HS-5 (cell line): ENCODE measurements at places on chromosomes 7 and 10.

DNA sequence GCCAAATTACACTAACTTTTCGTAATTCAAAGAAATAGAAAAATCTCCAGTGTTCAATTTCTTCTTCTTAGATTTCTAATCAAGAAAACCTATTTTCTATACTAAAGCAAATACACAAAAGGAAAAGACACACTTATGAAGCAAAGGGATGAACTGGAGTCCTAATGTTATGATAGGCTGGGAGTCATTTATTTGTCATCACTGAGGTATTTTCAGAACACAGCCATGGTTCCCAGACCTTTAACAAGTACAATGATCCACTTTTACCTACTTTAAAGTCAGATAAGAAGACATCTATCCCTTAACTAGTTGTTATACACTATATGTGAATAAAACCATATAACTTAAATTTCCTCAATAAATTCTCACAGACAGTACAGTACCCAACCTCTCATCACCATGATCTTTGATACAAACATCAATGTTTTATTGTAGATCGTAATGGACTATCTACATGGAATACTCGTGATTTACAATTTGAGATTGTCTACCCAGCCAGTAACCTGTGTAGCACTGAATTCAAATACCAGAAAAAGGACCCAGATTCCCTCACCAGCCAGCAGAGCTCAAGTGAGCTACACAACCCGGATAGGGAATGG, 12.5 kb downstream of the ASNS start:
- no peak for DNase-seq

GRCh38 chr7:113076703-113077102, 9.9 kb downstream of the GPR85 start:
- DNase-seq = no peak

- DNase-seq = no peak
These were observed 179.1 kb upstream of the STEAP4 start for GRCh38 chr7:88485821-88486220.

- DNase-seq = peak; percentile 18
These were observed 145.1 kb downstream of the SEMA3D start for GRCh38 chr7:85041605-85042216.

DNA sequence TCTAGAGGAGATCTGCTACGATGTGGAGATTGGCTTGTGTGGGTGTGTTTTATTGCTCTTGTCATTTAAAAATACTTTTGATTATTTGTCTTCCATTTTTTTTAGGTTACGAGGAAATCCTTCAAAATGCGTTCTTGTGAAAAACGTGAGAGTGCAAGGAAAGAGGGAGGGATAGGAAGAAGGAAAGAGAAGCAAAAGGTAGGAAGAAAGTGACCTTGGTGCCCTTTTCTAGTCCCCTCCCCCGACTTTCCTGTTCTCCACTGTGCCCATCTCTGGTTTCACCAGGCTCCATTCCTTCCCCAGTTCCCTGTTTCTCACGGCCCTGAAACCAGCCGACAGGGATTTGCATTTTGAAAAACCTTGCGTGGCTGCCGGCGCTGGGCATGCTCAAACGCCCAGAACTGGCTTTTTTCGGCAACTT, 506 bp upstream of the GNAI1 start:
- DNase-seq = no peak

- DNase-seq = no peak
These were observed 247.0 kb upstream of the PPP2R2D start for GRCh38 chr10:131653554-131654470.

- no peak for DNase-seq
These were observed 12.8 kb downstream of the LBX1 start for GRCh38 chr10:101216207-101217043.

GRCh38 chr7:94222516-94222915, 172.2 kb upstream of the COL1A2 start:
- no peak for DNase-seq

- DNase-seq = no peak
These were observed 14.2 kb downstream of the CCSER2 start for GRCh38 chr10:84342584-84342983.

GRCh38 chr7:30596014-30596641, 1.4 kb downstream of the GARS1 start:
- no peak for DNase-seq

GRCh38 chr7:106871793-106872571, 6.9 kb downstream of the PIK3CG start:
- DNase-seq = no peak

- DNase-seq = peak; percentile 70
These were observed 99.9 kb downstream of the TRIL start for GRCh38 chr7:28858206-28858605.

DNA sequence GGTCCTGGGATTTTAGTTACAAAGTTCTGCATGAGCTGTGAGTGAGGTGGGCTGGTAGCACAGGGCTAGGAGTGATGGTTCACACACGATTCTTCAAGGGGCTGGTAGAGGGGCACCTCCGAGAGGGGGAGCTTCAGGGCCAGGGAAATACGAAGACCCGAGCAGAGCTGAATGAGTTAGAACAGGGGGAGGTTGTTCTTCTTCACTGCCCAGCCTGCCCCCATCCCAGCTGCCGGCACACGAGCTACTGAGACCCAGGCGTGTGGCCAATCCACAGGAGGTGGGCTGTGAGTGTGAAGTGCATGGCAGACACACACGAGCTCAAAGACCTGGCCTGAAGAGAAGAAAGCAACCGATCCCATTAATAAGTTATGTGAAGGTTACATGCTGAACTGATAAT, 256.2 kb upstream of the ZNF32 start:
- DNase-seq = no peak

GRCh38 chr10:127920306-127921074, 13.6 kb downstream of the PTPRE start:
- no peak for DNase-seq

DNA sequence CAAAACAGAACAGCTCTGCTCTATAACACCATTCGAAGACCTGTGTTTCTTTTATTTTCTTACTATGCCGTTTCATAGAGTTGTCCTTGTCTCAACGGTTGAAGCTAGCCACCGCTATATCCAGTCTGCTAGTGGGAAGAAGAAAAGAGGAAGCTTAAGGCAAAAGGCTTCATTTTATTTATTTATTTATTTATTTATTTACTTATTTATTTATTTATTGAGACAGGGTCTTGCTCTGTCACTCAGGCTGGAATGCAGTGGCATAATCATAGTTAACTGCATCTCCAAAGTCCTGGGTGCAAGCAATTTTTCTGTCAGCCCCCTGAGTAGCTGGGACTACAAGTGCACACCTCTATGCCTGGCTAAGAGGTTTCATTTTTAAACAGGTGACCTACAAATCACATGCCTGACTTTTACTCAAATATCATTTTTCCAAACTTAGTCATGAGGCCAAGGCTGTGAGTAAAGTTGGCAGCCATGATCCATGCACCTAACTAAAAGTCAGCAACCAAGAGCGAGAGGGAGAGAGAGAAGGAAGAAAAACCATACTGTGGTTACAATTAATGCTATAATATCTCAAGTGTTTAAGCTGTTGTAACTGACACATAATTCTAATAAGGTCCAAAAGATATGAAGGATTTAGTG, 1305.3 kb upstream of the LRRTM3 start:
- no peak for DNase-seq

- DNase-seq = no peak
These were observed 97.5 kb downstream of the TCF7L2 start for GRCh38 chr10:113047605-113047962.

GRCh38 chr7:130850956-130851355, 116.9 kb upstream of the KLF14 start:
- no peak for DNase-seq

DNA sequence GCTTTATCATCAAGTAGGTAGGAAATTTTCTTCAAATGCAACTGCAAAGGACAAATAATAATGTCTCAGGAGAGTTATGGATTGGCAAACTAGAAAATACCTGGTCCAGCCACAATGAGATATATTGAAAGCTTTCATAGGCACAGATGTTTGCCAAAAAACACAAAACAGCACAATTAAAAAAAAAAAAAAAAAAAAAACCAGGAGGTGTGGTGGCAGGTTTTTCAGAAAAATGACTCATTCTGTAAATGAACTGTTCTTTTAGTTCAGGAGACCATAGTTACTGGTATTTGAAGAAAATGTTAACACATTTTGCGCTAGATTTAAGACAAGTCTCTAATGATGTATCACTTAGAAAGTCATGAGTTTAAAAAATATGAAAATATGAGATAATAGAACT, 55.0 kb upstream of the JCAD start:
- no peak for DNase-seq

DNA sequence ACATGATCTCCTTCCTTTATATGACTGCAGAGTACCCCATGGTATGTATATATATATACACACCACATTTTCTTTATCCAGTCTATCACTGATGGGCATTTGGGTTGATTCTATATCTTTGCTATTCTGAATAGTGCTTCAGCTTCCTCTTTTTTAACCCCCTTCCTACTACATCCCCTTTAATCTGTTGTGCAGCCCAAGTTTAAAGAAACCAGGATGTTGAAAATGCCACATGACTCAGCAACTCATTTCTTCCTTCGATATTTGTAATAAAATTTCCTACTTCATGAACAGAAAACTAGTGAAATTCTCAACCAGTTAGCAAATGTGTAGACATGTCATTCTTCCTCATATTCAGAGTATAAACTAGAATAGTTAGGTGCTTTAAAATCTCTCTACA, 1245.7 kb upstream of the SORCS1 start:
- no peak for DNase-seq

DNA sequence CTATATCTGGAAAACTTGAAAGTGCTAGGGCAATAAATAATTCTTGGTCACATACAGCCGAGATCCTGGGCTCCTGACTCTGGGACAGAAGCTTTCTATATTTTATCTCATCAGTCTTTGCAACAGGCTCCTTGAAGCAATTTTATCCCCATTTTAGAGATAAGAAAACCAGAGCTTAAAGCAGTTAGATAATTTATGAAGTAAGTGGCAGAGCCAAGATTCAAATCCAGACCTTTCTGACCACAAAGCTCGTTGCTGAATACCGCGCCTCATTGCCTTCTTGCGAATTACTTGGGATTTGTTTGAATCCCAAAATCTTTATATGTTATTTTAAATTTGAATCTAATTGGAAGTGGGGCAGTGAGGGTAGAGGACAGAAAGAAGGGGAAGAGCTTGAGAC, 106.0 kb downstream of the TCF7L2 start:
- no peak for DNase-seq

GRCh38 chr10:128059266-128059981, 66.8 kb downstream of the MKI67 start:
- DNase-seq = no peak

GRCh38 chr10:71044720-71045119, 156.4 kb upstream of the PCBD1 start:
- no peak for DNase-seq

DNA sequence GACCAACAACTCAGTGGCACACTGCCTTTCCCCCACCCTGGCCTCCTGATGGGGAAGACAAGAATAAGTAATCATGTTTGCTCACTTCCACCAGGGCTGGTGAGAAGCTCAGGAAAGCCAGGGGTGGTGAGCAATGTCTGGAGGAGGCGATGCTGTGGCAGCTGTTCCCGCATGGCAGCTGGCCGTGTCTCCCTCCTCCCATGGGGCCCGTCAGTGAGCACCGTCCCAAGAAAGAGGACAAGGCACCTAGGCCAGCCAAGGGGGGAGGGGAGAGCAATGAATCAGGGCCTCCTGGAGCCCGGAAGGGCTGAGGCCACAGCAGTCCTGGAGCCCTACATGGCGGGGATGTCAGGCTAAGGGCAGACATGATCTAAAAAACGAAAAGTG, 69.2 kb upstream of the INSIG1 start:
- DNase-seq = no peak

- DNase-seq = no peak
These were observed 49.9 kb upstream of the STEAP1B start for GRCh38 chr7:22549667-22550513.

GRCh38 chr10:79380125-79380945, 33.1 kb downstream of the PPIF start:
- no peak for DNase-seq

- DNase-seq = no peak
These were observed 92.7 kb upstream of the AKR1E2 start for GRCh38 chr10:4733150-4733842.

GRCh38 chr10:73248259-73248724, 1.2 kb upstream of the DNAJC9 start:
- no peak for DNase-seq

GRCh38 chr10:24726626-24727025, 2.9 kb upstream of the ARHGAP21 start:
- no peak for DNase-seq

GRCh38 chr7:68748934-68749900, 849.1 kb upstream of the AUTS2 start:
- DNase-seq = no peak

DNA sequence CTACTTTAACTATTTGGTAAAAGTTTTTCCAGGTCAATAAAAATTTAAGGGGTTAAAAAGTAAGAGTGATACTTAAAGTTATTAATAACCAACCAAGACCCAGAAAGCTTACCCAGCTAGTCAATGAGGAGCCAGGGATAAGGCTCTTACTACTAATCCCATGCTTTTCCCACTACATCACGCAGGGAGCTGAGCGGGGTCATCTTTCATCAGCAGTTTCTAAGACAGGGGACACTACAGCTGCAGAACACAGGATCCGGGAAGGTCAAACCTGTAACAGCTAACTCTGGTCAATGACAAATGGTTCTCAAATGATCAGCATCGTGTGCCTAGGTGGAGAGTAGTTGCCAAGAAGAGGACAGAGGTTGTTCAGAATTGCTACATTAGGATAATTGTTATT, 65.1 kb downstream of the RSU1 start:
- DNase-seq = no peak

DNA sequence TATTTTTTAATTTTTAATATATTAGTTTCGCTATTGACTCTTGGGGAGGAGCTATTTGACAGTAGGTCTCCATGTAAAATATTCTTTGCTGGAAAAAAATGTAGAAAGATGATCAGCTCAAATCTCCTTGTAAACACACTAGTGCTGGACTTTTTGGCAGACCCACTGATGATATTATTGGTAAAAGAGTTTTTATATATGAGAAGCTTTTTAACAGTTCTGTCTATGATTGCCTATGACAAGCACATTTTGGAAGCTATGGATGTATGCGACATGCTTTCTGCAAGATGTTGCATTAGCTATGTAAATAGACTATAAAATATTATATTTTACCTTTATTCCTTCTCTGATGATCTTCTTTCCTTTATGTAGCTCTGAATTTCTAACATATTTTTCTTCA, 928.5 kb downstream of the DNAJB9 start:
- no peak for DNase-seq

GRCh38 chr7:97005183-97006054, at the start of gene DLX6:
Gene DLX6 (plus strand): TSS chr7:97005553. CDS start chr7:97005978, 425 bp downstream.
- peak; percentile 42 for DNase-seq

DNA sequence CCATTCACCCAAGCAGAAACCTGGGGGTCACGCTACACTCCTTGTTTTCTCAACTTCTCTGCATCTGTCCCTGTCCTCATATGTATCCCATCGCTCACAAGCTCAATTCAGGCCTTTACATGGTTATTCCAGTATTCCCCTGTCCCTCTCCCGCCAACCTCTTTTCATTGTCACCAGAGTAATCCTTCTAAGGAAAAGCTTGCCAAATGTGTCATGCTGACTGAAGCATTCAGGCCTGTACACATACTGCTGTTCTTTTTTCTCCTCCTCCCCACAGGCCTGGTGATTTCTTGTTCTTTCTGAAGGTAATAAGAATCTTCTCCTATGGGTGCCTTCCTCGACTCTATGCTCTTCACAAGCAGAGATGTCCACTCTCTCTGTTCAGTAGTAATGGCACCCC, 282.2 kb downstream of the PHTF2 start:
- no peak for DNase-seq
